ENCODE measurements at places on chromosomes 5 and 9.
A peak's percentile ranks its signal among the peaks of the same experiment; 100 is the strongest.

GRCh38 chr9:131194762-131195161 is 69.4 kb downstream of the NUP214 start:
- no peak for DNase-seq

DNA sequence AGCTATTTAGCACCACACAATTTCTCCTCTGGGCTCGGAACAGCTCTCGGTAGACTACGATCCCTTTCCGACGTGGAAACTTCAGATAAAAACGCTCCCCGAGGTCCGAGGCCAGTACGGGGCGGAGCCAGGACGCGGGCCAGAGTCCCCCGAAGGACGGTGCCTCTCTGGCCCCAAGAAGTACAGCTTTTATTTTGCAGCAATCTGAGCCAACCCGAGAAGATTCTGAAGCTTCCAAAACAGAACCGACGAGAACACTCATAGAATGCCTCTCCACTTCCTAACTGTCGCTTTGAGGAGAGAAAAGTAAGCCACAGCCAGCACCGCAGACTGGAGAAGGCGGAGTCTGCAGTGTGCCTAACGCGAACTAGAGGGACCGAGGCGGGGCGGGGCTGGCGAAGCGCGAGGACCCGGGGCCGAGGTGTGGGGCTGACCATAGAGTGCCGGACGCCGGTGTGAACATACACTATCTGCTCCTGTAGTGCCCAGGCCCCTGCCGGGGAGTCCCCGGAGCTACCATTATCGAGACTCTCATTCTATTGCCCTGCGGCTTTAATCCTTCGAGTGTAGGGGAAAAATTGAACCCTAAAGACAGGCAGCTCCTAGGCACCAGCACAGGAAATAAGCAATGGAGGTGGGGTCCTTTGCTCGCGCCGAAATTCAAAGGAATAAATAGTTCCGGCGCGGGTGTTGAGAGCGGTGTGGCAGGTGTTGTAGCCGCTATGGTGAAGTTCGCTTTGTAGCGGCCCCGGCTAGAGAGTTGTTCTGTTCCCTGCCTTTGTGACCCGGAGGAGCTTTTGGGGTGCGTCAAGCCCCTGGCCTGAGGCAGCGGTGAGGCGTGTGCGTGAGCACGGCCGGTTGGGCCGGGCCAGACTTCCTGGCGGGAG is at the start of gene SMC2:
TSS of gene SMC2 (plus strand) at position 663 of the 887 bp plus-strand sequence. CDS start 1,076 bp downstream, outside the sequence.
- DNase-seq = peak; percentile 53

DNA sequence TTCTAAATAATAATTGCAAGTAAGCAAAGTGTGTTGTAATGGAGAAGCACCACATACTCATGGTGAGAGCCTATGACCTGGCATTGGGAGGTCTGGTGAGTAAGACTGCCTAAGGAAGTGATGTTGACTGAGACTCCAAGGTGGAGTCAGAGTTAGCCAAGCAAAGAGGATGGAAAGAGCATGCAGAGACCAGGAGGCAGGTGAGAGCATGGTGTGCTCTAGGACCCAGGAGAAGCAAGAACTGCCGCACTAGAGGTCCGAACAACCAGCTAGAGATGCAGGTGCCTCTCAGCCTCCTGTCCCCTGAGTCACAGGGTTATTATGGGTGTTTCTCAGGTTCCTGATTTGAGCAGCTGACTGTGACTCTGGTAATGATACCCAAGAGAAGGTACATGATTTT is 27.3 kb downstream of the ANP32B start:
- DNase-seq = no peak

DNA sequence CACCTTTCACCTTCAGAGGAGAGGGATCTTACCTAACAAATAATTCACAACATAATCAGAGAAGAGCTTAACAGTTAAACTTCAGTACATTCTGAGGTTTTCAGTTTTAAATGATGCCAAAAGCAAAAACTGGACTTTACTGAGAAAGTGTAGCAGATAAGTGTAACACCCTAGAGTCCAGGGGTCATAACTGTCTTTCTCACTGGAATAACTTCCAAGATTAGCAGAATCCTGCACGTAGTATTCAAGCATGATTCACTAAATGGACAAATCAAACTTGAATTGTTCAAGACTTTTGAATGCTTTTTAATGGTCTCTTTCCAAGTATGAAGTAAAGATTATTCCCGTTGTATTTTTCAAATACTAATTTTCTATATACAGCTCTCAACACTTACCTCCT is 180.1 kb upstream of the NREP start:
- no peak for DNase-seq

- no peak for DNase-seq
These were observed 80.0 kb upstream of the OTULINL start for GRCh38 chr5:14501353-14502293.

- peak; percentile 30 for DNase-seq
These were observed 12.9 kb downstream of the TCF7 start for GRCh38 chr5:134127376-134127861.

DNA sequence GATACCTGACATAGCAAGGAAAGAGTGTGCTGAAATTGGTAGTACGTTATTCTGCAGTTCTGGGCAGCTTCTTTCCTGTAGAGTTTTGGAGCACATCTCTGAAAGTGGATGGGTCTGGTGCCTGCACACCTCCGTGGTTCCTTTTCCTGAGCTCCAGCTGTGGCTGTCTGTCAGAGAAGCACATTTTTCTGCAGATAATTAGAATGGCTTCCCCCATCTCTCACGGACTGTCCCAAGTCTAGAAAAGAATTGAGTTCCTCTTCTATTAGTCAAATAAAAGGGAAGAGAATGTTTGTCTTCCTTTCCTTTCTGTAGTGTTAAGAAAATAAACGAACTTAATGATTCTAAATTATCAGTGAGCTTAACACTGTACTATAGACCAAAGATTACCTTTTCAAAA is 55.7 kb downstream of the VCAN start:
- DNase-seq = no peak

DNA sequence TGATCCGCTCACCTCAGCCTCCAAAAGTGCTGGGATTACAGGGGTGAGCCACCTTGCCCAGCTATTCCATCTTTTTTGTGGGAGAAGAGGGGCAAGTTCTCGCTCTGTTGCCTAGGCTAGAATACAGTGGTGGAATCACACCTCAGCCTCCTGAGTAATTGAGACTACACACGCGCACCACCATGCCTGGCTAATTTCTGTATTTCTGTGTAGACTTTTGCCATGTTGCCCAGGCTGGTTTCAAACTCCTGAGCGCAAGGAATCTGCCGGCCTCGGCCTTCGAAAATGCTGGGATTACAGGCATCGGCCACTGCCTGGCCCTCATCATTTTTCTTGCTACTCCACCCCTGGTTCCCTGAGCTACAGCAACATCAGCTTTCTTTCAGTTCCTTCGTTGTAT is 2.8 kb upstream of the NOL6 start:
- no peak for DNase-seq

GRCh38 chr9:12968093-12968492 is 193.3 kb downstream of the LURAP1L start:
- DNase-seq = no peak

DNA sequence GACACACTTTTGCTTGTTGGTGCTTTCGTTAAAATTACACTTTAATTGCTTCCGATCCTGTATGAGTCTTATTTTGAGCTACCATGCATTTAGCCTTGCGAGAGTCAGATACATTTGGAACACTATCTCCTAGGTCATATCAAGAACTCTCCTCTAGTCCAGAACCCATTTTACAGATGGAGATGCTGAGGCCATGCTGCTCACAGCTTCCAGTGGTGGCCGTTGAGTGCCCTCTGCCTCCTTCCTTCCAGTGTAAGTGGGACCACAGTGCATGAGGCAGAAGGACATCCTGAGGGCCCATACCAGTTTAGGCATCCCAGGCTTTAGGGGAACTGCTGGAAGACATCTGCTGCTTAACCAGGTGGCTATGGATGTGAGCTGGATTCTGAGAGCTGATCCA is 6.9 kb downstream of the CCNI2 start:
- DNase-seq = no peak

DNA sequence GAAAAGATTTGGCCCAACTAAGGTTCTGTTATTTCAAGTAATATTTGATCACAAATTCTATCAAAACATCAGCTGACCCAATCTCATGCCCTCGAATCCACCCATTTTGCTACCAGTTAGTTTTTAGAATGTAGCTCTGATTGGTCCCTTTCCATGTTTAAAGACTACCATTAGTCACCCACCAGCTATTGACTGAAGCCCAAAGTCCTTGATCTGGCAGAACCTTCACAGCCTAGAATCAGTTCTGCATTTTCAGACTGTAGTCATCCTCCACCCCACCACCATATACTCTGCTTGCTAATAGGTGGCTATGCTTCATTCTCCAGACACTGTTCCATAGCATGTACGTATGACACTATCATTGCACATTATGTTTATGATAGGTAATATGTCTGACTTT is 182.2 kb upstream of the TARS1 start:
- no peak for DNase-seq

DNA sequence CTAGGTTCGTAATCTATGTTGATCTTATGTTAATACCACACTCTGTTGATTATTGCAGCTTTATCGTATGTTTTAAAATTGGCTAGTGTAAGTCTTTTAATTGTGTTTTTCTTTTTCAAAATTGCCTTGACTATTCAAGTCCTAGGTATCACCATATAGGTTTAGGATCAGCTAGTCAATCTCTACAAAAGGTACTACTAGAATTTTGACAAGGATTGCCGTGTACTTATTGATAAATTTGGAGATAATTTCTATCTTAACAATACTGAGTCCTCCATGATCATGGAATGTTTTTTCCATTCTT is 117.9 kb upstream of the PRSS3 start:
- no peak for DNase-seq

- no peak for DNase-seq
These were observed 43.7 kb downstream of the RNF180 start for GRCh38 chr5:64209353-64209752.

DNA sequence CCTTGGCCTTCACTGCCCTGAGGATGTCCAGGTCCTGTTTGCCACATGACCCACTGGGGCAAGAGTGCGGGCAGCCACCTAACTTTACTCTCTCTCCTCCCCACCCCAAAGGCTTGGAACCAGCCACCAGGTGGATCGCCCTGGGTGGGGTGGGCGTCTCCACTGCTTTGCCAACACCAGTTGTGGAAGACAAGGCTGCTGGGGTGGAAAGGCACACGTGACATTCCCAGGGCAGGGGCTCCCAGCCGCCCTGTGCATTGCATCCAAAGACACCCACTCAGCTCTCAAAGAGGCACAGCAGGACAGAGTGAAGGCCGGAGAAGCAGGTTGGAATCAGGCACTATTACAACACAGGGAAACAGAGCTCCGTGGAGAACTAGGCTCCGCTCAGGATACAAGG is 162.2 kb downstream of the OLFM1 start:
- no peak for DNase-seq

GRCh38 chr9:127096208-127096607 is 26.2 kb downstream of the ANGPTL2 start:
- DNase-seq = no peak

DNA sequence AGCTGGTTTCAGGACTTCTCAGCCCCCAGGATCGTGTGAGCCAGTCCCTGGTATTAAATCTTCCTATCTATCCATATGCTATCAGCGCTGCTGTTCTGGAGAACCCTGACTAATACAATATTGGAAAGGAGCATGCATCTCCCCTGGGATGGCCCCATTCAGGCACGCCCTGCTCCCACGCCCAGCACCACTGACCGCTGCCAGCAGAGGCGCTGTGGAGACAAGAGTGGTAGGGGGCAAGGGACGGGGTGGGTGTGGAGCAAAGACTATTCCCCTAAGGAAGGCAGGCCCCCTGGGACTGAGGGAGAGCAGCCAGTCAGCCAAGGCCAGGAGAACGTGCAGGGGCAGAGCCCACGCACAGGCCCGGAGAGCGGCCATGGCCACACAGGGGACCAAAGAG is 116.0 kb downstream of the VAV2 start:
- no peak for DNase-seq

DNA sequence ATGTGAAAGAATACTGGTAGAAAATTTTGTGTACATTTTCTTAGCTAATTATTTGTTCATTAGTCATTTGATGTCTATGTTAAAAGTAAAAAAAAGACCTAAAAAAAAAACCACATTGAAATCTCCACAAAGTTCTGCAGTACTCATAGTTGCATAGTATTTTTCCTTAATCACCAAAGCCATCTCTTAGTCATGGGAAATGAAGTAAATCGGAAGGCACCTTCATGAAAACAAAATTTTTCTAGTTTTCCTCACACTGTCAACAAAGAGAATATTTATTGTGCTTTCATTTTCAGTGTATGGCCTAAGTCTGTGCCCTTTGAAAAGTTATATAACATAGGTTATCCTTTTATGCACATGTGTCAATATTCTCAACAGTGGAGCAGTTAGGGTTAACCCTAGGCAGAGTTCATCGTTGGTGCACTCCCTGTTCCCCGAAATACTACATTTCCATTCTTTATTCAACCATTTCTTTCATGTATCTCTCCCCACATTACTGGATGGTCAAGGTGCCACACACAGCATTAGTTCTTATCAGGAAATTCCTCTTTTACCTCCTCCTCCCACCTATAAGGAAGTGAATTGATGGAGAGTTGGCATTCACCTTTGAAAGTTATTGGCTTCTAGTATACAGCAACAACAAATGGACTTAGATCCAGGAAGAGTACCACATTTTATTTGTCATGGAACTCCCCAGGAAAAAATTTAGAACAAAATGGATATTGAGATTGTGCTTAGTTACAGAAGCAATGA is 93.1 kb downstream of the NUDT12 start:
- no peak for DNase-seq

GRCh38 chr9:3993773-3994172 is 306.1 kb downstream of the GLIS3 start:
- no peak for DNase-seq

DNA sequence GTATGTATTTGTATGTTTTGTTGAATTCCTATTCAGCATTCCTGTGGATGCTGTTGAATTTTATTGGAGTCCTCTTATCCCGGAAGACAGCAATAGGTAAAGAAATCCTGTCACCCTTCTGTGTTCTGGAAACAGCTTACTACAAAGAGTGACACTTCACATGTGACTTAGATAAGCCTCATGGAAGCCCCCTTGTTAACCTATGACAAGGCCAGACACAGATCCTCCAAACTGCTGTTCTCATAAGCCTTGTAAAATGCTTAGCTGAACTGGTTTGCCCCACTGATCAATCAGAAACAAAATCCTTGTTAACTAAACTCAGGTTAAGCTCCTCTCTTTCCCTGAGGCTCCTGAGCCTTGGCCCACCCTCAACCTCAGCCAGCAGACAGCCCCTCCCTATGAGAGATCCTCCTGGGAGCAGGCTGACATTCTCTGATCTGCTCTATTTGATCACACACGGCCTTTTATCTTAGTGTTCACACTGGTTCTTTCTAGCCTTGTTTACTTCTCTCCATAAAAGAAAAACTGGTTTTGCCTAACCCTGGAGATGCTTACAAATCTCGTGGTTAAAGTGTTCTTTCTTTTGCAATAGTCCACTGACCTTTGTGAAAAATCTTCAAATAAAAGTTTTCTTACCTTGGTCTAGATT is 29.4 kb upstream of the ATP6V1G1 start:
- DNase-seq = no peak

- DNase-seq = no peak
These were observed 18.5 kb downstream of the MRPS27 start for GRCh38 chr5:72301557-72301956.

GRCh38 chr9:114888607-114889006 is 41.8 kb downstream of the TNFSF8 start:
- no peak for DNase-seq

Measured in substantia nigra (tissue), 51 donors.